ENCODE measurements at places on chromosomes 12 and 14.

GRCh38 chr14:71815110-71815509, 117.1 kb upstream of the RGS6 start:
- DNase-seq: no peak

DNA sequence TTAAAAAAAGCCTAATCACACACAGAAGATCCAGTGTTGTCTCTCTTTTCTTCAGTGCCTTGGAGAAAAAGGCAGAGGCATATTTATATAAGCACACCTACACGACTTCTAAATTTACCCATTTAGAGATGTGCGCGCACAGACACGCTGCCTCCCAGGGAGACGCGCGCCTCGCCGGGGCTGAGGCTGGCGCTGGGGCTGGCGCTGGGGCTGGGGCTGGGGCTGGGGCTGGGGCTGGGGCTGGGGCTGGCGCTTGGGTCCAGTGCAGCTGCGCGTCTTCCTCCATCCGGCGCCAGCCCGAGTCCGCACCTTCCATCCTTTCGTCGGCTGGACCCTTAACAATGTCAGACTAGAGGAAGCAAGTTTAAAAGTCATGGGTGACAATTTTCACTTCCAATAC, 118.4 kb upstream of the ARID2 start:
- DNase-seq: no peak

GRCh38 chr12:64385019-64385418, 5.5 kb downstream of the C12orf56 start:
- DNase-seq: no peak

GRCh38 chr12:98752726-98753125, 107.6 kb downstream of the APAF1 start:
- DNase-seq: no peak

DNA sequence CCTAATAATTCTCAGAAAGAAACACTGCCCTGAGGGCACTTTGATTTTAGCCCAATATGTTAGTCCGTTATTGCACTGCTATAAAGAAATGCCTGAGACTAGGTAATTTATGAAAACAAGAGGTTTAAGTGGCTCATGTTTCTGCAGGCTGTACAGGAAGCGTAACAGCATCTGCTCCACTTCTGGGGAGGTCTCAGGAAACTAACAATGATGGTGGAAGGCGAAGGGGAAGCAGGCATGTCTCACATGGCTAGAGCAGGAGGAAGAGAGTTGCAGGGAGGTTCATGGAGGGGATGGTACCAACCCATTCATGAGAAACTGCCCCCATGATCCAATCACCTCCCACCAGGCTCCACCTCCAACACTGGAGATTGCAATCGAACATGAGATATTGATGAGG, 49.4 kb upstream of the RERG start:
- DNase-seq: no peak

DNA sequence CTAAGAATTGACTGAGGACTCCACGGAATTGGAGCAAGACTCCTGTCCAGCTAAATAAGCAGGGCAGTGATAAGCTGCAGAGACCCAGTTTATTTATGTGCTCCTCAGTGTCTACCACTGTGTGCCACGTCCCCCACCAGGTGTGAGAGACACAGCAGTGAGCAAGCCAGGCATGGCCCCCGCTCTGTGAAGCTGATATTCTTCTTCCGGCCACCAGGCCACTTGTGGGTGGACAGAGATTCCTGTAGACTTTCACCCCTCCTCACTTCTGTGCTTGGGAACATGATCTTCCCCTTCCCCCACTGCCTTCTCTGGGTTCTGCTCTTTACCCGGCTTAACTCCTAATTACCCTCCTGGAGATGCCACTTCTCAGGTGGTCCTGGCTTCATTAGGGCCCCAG, 21.3 kb downstream of the BRAP start:
- no peak for DNase-seq

DNA sequence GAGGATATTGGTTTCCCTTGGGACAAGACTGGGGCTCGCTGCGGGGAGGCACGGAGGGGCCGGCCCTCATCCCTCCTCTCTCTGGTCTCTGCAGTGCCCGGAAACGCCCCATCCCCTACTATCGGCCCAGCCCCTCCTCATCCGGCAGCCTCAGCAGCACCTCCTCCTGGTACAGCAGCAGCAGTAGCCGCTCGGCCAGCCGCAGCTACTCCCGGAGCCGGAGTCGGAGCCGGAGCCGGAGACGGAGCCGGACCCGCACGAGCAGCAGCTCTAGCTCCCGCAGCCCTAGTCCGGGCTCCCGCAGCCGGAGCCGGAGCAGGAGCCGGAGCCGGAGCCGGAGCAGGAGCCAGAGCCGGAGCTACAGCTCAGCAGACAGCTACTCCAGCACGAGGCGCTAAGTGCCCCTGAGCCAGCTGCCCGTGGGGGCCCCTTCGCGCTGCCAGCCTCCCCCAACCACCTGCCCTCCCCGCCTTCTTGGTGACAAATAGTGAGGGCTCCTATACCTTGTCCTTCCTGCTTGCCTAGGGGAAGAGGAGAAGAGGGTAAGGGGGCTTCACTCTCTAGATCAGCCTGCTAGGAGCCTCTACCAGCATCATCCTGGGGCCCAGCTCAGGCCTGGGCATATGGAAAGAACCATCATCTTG, 22.2 kb upstream of the HSPB8 start:
- no peak for DNase-seq

GRCh38 chr14:89616852-89617341, 199.9 kb upstream of the FOXN3 start:
- no peak for DNase-seq

DNA sequence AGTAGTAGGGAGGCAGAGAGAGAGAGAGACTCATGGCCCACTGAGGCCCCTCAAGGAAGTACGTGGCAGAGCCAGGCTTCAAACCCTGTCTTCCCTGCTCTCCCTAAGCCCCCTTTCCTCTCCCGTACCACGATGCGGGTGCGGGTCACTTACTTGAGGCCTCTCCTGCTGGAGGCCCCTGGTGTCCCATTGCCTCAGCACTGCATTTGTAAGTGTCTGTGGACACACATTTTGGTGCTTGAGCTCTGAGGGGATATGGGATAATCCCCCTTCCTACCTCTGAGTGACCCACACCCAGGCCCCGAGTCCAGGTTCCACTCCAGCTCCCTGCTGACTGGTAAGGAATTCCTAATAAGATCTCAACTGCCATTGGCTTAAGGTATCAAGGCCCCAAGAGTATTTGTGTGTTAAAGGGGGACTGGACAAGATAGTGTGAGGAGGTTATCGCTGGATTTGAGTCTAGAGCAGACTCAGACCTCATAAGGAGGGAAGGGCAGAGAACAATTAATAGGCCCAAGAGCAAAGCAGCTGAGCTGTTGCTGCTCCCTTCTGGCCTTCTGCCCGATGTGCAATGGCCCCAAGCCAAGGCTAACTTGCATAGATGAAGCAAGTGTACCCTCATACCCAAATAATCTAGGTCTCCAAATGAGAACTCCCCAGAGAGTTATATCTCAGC, 71.9 kb downstream of the CRACR2A start:
- DNase-seq: no peak

GRCh38 chr12:69844836-69845235, 19.8 kb downstream of the MYRFL start:
- DNase-seq: no peak

- DNase-seq: no peak
Observed at GRCh38 chr14:51023964-51024363, 70.9 kb downstream of the TRIM9 start.

DNA sequence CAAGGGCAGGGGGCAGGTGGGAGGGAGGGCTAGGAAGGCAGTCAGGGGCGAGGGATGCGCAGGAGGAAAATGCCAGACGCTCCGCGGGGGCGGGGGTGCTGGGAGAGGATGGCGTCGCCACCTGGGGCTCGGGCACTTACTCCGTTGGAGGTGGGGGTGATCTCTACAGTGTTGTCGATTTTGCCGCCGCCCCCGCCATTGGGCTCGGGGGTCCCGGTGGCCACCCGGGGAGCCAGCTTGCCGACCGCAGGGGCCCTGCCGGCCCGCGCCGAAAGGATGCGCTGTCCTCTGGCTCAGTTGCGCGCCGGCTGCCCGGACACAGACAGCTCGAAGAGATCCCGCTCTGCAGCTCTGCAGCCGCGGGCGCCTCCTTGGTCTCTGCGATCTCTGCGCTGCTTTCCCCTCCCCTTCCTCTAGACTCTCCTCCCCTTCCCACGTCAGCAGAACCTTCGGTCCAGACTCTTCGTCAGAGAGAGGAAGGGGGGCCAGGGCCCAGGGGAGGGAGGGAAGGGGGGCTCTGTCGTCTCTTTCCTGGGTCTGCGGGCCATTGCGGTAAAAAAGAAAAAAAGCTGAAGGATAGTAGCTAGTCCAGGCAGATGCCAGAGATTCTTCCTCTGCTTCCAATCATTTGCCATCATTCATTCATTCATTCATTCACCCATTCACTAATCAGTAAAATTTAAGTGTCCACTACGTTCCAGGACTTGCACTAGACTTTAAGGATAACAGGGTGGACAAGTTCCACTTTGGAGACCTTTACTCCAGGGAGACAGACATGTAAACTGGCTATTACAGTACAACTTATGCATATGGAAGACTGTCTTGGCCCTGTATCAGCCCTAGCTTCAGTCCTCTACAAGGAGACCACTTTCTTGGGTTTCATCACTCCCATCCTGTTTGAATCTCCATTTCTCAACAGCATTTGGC, at the start of gene SLC22A17:
Gene SLC22A17 (minus strand): TSS at position 382 of the 927 bp plus-strand sequence.
- DNase-seq: peak; percentile 54

GRCh38 chr14:76129851-76130576, 21.7 kb upstream of the GPATCH2L start:
- DNase-seq: no peak

DNA sequence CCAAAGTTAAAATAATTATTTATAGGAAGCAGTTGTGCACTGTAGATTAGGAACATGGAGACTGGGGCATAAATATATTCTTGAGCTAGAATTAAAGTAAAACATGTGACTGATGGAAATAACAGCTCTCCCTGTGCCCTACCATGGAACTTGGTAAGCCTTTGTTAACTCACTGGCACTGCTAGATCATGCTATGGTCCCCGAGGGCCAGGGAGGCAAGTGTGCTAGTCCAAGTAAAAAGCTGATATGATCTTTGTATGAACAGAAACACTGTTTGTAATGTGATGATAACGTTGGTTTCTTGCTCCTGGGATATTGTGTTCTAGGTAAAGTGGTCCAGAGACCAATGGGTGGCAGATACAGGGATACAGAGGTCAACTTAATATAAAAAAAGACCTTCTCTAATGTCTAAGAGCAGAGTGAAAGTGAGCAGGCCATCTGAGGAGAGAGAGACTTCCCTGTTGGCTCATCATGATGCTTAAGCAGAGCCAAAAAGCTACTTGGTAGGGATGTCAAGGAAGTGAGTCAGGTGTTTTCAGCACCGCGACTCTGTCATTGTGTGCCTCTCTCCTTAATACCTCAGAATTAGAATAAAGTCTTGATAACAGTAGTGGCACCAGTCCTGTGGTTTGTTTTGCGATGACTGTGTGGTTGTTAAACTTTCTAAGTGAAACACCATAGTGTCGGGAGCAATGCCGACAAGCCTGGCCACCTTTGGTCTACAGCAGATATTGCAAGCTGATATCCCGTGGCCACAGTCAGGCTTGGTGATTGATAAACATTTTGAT, 27.6 kb downstream of the BICD1 start:
- DNase-seq: peak; percentile 9

- DNase-seq: no peak
Observed at GRCh38 chr14:103296987-103297386, 37.0 kb upstream of the EIF5 start.

DNA sequence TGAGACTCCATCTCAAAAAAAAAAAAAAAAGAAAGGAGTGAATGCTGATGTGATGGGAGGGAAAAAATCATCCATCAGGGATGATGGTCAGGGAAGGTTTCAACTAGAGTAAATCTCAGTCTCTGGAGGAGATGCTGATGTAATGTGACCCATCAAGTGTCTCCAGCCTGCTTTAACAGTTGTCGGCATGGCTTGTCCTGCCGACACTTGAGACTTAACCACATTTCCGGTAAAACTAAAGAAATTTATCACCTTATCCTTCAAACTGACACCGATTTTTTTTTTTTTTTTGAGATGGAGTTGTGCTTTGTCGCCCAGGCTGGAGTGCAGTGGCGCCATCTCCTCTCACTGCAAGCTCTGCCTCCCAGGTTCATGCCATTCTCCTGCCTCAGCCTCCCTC, 21.5 kb upstream of the ANAPC5 start:
- no peak for DNase-seq

Measured in activated CD4-positive, alpha-beta T cell treated with anti-CD3 and anti-CD28 coated beads, Interleukin-2, amount 50 U/mL, for 4 hours (primary cell).